ENCODE measurements at places on chromosomes 7 and 10.

- DNase-seq, result no peak
These were observed 22.7 kb downstream of the ENTPD7 start for GRCh38 chr10:99682032-99682431.

DNA sequence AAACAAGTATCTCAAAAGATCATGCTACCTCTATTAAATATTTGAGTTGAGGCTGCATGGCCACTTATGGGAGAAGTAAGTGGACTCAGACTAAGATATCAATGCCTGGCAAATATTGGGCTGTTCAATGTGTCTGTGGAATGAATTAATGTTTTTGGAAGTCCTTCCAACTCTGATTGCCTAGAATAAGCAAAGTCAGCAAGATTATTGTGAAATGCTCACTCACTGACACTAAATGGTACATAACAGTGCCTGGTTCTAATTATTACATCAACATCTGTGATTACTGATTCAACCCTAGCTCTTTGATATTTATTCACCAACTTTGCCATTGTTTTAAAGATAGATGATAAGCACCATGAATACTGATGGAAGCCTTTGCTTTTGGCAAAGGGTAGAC, 45.5 kb upstream of the HDAC9 start:
- DNase-seq, result no peak

- DNase-seq, result no peak
These were observed 20.9 kb downstream of the RAMP3 start for GRCh38 chr7:45178241-45179225.

DNA sequence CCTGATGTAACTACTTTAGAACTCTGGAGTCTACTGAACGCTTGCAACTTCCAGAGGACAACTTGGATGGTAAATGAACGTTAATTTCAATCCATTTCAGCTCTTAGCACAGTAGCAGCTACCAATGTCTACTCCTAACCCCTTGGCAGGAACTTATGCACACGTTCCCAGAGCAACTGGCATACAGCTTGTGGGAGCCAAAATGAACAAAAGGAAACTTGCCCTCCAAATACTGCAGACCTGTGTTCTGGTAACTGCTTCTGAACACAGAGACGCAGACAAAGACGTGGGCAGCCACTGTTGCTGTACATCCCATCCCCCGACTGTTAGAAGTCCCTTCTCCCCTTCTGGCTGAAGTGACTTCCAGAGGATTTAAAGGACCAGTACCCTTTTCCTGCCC, 61.3 kb downstream of the XPNPEP1 start:
- DNase-seq, result no peak

DNA sequence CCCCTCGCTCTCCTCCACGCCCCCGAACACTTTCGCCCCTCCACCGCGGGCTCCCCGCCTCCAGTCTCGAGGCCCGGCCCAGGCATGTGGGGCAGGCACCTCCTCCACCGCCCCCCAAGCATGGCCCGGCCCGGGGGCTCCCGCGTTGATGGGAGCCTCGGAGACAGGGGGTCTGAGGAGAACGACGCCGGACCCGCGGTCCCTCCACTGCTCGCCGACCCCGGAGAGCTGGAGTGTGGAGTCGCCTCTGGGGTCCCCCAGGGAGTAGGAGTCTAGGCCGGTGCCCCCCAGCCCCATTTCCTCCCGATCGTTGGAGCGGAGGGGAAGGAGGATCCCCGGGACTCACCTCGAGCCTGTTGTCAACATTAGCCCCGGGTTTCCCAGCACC, 206 bp downstream of the UPF2 start:
- DNase-seq, result peak; percentile 31

GRCh38 chr7:95608359-95609173, 12.2 kb upstream of the PDK4 start:
- no peak for DNase-seq

- DNase-seq, result no peak
These were observed 18.1 kb downstream of the RAPGEF5 start for GRCh38 chr7:22338877-22339276.

DNA sequence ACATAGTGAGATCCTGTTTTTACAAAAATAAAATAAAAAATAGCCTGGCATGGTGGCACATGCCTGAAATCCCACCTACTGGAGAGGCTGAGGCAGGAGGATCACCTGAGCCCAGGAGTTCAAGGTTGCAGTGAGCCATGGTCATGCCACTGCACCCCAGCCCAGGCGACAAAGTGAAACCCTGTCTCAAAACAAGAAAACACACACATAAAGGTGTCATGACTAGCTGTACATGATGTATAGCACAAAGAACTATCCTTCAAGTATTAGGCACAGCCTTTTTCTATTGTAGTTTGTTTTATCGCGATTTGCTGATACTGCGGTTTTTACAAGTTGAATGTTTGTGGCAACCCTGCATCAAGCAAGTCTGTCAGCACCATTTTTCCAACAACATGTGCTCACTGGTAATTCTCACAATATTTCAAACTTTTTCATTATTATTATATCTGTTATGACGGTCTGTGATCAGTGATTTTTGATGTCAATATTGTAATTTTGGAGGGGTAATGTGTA, 11.5 kb upstream of the SNX13 start:
- no peak for DNase-seq

DNA sequence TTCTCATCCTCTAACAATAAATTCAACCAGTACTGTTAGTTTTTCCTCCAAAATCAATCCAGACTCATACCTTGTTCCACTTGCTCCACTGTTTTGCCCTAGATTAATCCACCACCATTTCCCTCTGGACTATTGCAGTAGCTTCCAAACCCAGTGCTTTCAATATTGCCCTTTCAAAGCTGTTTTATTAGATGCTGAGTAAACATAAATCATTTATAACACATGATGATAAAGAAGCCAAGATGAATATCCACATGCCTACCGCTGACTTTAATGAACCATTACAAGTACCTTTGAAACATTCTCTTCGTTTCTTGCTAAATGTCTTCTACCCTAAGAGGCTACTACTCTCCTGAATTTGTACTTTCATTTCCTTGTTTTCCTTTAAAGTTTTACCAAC, 174.2 kb upstream of the FAM171A1 start:
- DNase-seq, result no peak

- no peak for DNase-seq
These were observed 394.3 kb upstream of the PODXL start for GRCh38 chr7:131950758-131951157.

- no peak for DNase-seq
These were observed 1050.6 kb downstream of the GRM8 start for GRCh38 chr7:126202177-126202576.

DNA sequence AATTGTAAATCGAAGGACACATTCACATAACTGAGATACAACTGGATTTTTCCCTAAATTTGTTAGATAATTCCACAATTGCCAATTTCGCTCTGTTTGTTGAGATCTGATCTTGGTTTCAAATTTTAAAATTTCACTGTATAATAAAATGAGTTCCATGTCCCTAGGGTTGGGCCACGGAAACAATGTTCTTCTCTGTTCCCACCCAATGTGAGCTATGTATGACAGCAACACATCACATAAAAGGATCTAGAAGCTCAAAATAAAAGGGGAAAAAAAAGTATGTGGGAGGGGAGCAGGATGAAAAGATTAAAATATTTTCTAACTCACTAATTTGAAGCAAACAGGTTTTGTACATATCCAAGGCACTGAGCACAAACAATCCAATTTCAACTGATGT, 287.8 kb upstream of the MKLN1 start:
- DNase-seq, result no peak

DNA sequence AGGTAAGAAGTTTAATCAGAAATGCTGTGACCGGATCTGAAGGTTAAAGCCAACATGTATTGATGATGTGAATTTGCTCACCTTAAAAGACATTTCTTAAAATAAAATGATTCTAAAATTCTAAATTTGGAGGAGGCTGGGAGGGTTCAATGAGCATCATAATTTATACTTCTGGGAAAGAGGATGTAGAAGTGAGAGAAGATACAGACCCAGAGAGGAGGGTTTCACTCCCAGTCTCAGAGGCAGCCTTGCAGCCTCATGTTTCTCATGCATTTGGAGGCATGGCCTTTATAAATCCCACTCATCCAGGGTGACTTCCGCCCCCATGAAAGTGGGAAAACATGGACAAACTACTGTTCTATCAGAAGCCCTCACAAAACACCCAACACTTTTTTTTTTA, 305.6 kb upstream of the PITRM1 start:
- DNase-seq, result no peak

- DNase-seq, result no peak
These were observed 116.8 kb downstream of the MAD1L1 start for GRCh38 chr7:2115760-2116447.

DNA sequence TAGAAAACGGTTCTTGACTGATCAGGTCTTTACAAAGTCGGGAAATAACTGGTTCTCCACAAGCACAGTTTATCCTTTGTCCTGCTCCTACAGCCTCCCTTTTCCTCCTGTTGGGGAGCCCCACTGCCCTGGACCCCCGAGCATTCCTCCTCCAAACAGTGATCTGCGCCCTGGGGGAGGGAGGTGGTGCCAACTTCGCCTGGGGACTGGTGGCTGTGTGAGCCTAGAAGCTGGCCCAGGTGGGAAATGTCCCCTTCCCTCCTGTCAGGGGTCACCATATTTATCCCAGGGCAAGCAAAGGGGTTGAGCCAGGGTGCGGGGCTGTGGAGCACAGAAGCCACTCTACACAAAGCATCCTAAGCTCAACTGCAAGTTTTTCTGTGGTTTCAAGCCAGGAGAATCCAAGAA, 5.2 kb downstream of the HMX3 start:
- DNase-seq, result no peak

DNA sequence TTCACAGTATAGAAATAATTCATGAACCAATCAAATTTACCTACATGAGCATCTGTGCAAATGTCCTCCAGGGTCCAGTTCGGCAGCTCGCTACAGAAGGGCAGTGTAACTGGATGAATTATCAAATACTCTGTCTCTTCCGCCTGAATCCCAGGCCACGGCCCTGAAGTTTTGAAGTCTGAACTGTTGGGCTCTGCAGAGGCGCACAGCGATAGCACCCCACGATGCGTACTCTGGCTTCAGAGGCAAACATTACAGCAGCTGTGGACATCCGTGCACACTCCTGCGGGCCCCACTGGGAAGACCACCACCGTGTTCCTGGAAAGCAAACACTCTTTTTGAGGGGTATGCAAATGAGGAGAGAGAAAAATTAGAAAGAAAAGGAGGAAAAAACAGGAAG, 259.8 kb upstream of the TCERG1L start:
- no peak for DNase-seq

DNA sequence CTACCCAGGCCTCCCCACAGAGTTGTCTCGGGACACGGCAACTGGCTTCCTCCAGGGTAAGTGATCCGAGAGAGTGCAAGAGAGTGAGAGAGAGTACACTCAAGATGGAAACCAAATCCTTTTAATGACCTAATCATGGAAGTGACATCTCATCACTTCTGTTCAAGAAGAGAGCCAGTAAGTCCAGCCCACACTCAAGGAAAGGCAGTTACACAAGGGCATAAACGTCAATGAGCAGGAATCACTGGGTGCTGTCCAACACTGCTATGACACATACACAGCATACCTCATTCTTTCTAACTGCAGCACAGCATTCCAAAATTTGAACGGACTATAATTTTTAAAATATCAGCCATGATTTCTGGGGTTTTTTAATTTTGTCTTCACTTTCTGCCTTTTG, 29.3 kb upstream of the OSBPL3 start:
- no peak for DNase-seq

GRCh38 chr7:149415391-149416071, 45.3 kb downstream of the ZNF777 start:
- DNase-seq, result no peak

DNA sequence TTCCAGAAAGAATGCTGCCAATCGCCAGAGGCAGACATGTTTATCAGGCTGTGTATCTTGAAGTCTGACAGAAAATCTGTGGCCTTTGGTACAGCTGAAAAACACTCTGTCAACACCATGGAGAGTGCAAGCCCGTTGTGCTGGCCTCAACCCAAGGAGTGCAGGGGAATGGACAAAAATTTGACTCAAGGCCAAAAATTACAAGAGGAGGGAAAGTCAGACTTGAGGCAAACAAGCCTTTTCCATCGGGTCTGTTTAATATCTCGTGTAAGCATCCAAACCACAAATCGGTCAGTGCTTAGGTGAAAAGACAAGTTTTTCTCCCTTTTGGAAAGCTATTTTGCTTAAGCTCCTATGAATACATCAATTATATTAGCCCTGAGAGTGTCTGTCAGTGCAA, 305.3 kb upstream of the NFE2L3 start:
- DNase-seq, result no peak

DNA sequence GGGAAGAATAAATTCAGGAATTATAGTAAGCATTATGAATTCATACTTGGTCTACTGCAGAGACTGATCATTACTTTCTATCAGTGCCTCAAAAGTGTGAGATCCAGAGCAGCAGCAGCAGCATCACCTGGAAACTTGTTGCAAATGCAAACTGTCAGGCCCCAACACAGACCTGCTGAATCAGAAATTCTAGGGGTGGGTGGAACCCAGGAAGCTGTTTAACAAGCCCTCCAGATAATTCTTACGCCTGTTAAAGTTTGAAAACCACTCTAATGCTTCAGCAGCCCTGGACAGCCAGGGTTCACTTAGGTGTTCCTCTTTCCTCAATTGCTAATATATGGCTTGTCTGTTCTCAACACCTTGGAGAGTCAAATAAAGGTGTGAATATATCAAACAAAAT, 19.5 kb downstream of the CACUL1 start:
- no peak for DNase-seq

GRCh38 chr10:48819783-48820182, 119.9 kb downstream of the LRRC18 start:
- no peak for DNase-seq

DNA sequence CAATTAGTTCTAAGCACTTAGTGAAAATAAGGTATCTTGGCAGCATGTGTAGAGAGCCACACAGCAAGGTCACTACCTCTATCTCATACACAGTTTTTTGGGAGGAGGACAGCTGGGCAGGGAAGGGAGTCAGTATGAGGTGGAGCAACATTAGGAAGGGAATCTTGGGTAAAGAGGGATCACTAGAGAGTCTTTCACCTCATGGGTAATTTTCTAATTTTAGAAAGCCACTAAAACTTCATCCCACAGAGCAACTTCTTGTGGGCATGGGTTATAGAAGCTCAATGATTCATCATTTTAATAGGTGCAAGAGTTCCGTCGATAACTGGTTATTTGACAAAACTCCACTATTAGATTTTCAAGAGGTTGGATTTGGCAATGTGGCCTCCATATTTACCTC, 2.5 kb downstream of the NRAP start:
- no peak for DNase-seq

DNA sequence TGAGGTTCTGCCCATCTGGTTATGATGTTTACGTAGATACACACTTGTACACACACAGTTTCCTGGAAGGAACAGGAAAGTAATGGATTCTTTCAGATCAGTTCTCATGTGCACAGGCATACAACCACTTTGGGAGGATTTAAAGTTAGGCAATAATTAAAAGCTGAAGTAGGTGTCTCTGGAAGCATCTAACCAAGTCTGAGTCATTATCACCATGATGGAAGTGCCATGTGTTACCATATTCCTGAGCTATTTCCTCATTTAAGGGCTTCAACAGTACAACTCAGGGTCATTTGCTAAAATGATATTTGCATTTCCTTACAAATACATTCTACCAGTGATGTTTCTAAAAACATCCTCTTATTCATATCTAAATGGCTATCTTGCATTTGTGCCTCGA, 41.4 kb upstream of the BET1 start:
- no peak for DNase-seq
